ENCODE measurements at places on chromosomes 2 and 18.

GRCh38 chr18:72675394-72675793 is 131.3 kb upstream of the CBLN2 start:
- no peak for DNase-seq

DNA sequence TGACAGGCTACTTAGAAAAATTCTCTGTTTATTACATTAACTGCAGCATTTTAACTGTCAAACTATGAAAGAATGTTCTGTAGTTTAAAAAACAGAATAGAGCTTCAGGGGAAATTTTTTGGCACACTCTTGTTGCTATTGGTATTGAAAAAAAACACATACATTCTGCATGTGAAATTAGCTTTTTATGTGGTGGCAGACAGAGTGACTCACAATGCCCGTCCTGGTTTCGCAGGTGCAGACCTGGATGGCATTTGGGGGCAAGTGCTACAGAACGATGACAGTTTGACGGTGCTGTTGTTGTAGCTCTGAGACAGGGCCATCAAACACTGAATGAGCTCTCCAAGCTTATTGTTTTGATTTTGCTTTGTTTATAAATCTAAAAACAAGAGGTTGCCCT is 105.0 kb upstream of the MAP3K20 start:
- DNase-seq: no peak

- no peak for DNase-seq
These were observed 286.5 kb downstream of the ALK start for GRCh38 chr2:29634916-29635315.

DNA sequence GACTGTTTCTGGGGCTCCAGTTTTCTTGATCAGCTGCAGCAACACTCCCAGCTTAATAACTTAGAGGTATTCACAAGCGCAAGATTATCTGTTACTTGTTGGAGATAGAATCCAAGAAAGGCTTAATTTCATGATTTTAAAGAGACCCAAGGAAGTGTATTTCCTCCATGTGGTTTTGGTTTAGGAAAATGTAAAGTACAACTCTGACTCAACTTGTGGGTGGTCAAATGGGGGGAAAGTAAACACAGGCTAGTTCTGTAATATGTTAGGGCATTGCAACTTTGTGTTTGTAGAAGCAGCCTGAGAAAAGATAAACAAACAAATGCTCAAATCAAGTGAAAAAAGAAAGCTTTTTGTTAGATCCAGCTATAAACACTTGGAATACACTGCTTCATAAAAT is 90.1 kb upstream of the COL3A1 start:
- no peak for DNase-seq

DNA sequence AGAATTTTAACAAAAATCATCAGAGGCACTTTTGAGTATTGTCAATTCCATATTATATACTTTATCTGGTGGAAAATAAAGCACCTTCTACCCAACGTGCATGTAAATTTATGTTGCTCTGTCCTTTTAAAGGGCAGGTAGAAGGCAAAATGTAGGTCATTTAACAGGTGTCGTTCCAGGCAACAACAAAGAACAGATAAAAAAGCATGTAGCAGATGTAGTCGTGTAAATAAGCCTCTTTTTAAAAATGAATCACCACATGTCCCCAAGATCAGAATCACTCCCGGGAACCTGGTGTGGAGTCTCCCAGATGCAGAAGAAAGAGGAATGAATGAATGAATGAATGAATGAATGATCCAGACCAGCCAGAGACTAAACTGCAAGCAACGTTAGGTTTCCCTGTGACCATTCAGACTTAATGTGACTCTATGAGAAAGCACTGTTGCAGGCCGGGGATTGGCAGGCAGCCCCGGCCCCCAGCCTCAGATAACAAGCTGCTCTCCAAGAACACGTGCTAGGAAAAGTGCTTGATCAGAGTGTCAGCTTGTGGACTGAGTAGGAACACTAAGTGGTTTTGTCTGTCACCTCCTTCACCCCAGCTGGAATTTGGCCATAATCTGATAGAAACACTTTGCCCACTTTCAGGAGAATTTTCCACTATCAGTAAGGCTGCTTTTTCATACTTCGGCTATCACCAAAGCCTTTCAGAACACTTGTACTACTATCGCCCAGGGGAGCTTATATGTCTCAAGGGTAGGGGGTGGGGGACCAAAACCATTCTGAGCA is 100.6 kb downstream of the CDK15 start:
- DNase-seq: no peak
